Stomach (tissue), 19 donors: ENCODE measurements at places on chromosomes 3 and 15.

DNA sequence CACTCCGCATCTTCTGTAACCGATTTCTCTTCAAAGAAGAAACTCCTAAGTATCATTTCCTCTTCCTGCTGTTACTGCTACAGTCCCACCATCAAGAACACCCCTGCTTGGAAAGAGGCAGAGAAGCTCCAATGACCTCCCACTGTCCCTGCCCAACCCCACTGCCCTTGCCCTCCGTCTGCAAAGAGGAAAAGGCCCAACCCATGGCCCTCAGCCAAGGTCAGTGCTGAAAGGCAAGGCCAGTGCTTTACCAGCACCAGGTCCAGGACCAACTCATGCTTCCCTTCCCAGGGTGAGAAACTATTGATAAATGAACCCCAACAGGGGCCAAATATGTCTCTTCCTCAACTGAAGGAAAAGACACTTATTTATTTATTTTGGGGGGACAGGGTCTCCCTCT is 22.5 kb downstream of the FAM240A start:
- DNase-seq, result no peak

GRCh38 chr3:173404156-173404555 is 6.6 kb downstream of the NLGN1 start:
- DNase-seq, result no peak

DNA sequence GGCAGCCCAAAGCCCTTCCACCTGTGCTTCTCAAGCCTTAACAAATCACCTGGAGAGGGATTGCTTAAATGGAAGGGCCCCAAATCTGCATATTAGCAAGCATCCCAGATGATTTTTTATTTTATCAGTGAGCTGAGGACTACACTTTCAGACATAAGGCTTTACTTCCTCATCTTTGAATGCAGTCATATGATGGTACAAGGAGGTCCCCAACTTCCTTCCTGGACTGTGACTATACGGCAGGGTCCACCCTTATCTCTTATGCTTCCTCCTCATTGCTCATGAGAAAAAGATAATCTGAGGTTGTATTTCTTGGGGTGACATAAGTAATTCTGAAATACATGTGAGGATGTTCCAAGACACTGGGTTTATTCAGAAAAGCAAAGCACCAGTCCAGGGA is 13.7 kb upstream of the HEG1 start:
- no peak for DNase-seq

DNA sequence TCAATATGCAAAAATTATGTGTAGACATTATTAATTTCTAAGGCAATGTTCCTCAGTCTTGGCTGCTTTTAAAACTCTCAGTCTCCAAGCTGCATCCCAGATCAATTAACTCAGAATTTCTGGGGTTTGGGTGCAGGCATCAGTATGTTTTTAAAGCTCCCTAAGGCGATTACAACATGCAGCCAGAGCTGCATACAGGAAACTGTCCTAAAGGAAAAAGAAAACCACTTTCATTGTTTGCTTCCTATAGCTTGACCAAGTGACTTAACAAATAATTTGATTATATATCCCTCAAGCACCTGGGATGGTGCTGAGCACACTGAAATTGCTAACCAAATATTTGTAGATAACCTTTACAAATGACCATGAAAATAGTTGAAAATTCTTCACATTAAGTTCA is 194.7 kb downstream of the DTWD1 start:
- DNase-seq, result no peak

DNA sequence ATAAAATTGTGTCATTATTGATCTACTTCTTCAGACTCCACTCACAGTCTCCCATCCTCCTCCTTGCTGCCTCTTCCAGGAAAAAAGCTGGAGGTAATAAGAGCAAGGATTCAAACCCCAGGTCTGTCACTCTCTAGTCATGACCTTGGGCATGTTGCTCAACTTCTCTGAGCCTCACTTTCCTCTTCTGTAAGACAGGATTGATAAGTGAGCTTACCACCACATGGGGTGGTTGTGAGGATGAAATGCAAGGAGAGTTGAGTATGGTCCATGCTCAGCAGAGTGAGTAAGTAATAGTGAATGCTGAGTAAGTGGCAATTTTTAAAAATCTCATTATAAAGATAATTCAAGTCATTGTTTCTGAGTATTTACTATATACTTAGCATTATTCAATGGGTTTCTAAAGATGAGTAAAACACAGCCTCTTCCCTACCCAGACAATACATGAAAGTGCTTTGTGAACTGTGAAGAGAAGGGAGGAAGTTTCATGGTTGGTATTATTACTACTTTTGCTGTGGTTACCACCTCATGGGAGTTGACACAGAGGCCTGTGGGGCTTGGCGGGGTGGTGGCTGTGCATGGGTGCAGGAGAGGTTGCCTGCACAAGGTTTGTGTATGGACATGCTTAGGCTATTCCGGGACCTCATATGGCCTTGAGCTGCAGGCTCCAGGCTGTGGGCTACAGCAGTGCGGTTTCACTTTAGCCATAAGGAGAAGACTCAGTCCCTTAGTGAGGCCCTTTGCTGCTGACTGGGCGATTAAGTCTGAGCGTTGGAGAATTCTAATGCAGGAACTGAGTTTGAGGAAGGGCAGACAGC is 30.0 kb downstream of the SLC6A11 start:
- no peak for DNase-seq

DNA sequence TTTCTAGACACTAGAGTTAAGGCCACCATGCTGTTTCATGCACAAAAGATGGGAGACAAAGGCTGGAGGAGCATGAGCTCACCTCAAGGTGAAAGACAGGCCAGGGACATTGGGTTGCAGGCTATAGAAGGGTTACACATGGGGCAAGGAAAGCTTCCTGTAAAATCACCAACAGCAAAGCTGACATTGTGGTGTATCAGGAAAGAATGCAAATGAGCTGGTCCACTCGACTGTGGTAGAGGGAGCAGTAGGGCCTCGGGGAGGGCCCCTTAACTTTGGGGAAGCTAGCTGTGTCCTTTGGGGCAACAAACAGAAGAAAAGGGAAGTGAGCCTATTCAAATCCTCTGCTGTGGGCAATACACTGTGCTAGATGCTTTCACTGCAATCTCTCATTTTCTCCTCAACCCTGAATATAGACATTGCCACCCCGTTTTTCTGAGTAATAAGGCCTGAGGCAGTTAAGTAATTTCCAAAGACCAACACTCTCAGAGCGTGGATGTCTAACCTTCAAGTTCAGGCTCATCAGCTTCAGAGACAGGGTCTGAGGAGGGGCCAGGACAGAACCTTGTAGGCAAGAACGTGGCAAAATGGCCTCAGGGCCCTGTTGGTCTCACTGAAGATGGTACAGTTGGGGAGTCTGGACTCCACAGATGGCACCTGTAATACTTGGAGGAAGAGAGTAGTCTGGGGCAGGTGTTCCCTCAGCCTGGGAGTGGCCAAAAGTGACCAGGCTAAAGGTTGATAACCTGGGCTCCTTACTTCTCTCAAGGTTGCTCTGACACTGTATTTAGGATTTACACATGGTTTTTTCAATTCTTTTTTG is 24.1 kb downstream of the CX3CR1 start:
- DNase-seq, result no peak
